ENCODE measurements at places on chromosomes 2 and 18. TPM values are rescaled to one million over a fixed set of nuclear protein-coding genes. Genes with fewer than 3 reads are reported as not detected.

Gene COPS7B
- total RNA-seq = 41.3 TPM

Gene PMAIP1
- total RNA-seq = 16.3 TPM

Gene IL36RN
- 0.14 TPM for total RNA-seq

Gene SEC11C
- 54.4 TPM for total RNA-seq

Gene REG3G
- not detected for total RNA-seq

Gene RNU2-63P
- total RNA-seq = not detected

Gene BOLL
- not detected for total RNA-seq

Gene IL1R1
- 35.7 TPM for total RNA-seq

Gene RAMP1
- total RNA-seq = 0.15 TPM

Gene KIAA2012
- total RNA-seq = not detected

Gene WDPCP
- 4.6 TPM for total RNA-seq

Gene ERFE
- 8.1 TPM for total RNA-seq

Gene CCDC148
- 0.45 TPM for total RNA-seq

Gene CD226
- 0.13 TPM for total RNA-seq

Gene FABP1
- total RNA-seq = not detected

Gene ITGB6
- total RNA-seq = 0.66 TPM

Gene CHRNG
- total RNA-seq = not detected

Gene KCNE4
- total RNA-seq = 0.64 TPM

Gene PIEZO2
- total RNA-seq = 0.70 TPM

Gene LRP2
- total RNA-seq = 0.02 TPM

Gene ZNF892
- total RNA-seq = 0.91 TPM

Gene POTEI
- total RNA-seq = not detected

Gene PLB1
- 2.6 TPM for total RNA-seq

Gene GRHL1
- total RNA-seq = 0.84 TPM

Gene TSGA10
- 4.2 TPM for total RNA-seq

Gene KLF7
- total RNA-seq = 17.0 TPM

Gene STK36
- total RNA-seq = 9.9 TPM

Gene ASPRV1
- 0.25 TPM for total RNA-seq

All from A549 treated with Hydrocortisone at 1 μM for 4 hours (cell line).